Caki2 (cell line): ENCODE measurements at places on chromosomes 11 and 22.

DNA sequence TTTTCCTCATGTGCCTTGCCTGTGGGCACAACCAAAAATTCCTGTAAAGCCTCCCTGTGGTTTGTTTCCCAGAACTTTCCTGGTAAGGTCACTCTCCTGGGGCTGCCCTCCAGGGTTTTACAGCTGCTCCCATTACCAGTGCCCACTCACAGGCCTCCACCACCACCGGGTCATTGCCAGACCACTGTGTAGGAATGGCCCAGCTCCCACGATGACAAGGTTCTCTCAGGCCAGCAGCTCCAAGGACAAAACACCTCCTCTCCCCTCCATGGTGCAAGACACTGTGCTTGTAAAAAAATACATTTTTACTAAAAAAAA, 96.1 kb upstream of the AKIP1 start:
- DNase-seq = no peak

- DNase-seq = no peak
Measured at GRCh38 chr22:24068717-24069297, 57.7 kb downstream of the CABIN1 start.

- no peak for DNase-seq
Measured at GRCh38 chr11:78594814-78595213, 20.1 kb upstream of the NARS2 start.

- peak; percentile 33 for DNase-seq
Measured at GRCh38 chr11:2419638-2420501, 19.3 kb downstream of the TSSC4 start.

DNA sequence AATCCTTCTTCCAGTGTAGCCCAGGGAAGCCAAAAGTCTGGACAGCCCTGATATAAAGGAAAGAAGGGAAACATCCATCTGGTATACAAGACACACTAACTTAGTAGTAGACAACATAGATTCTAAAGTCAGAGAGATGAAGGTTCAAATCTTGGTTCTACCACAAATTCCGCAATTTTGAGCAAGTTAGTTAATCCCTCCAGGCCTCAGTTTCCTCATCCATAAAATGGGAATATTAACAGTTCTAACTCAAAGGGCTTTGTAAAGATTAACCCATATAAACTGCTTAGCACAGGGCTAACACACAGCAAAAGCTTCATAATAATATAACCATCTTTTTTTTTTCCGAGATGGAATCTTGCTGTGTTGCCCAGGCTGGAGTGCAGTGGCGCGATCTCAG, 10.7 kb downstream of the LRP4 start:
- DNase-seq = no peak

GRCh38 chr11:131275580-131275979, 94.8 kb upstream of the NTM start:
- DNase-seq = no peak
